Myocyte (in vitro differentiated cells): ENCODE measurements at places on chromosomes 5 and 9.

DNA sequence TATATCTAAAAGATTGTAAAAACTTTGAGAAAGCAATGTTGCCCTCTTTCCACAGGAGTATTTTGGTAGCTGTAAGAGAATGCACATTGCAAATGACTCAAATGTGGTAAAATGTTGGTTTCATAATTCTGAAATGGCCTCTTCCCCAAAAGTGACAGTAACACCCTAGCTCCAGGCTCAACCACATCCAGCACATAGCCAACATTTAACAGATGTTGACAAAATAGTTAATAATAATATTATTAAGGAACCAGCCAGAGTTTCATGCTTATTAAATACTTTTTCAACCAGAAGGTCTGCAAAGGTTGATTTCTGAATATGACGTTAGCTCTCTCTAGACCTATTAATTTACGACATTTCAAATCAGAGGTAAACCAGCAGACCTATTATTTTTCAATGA lies 1.3 kb downstream of the ANXA1 start:
- DNase-seq, result peak; percentile 52

DNA sequence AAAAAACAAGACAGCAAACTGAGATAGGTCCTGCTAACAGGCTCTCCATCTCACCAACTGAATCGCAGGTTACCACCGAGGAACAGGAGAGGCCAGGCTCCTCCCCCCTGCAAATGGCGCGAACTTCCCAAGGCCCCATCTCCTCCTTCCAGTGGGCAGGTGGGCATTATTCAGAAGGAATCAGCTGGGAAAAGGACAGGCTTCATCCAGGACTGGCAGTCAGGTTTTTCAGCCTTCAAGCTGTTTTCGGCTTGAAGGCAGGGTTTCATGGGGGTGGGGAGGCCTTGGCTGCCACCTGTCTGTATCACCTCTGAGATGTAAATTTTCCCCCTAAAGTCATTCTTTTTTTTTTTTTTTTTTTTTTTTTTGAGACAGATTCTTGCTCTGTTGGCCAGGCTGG lies 79.4 kb downstream of the SFXN1 start:
- DNase-seq, result no peak

DNA sequence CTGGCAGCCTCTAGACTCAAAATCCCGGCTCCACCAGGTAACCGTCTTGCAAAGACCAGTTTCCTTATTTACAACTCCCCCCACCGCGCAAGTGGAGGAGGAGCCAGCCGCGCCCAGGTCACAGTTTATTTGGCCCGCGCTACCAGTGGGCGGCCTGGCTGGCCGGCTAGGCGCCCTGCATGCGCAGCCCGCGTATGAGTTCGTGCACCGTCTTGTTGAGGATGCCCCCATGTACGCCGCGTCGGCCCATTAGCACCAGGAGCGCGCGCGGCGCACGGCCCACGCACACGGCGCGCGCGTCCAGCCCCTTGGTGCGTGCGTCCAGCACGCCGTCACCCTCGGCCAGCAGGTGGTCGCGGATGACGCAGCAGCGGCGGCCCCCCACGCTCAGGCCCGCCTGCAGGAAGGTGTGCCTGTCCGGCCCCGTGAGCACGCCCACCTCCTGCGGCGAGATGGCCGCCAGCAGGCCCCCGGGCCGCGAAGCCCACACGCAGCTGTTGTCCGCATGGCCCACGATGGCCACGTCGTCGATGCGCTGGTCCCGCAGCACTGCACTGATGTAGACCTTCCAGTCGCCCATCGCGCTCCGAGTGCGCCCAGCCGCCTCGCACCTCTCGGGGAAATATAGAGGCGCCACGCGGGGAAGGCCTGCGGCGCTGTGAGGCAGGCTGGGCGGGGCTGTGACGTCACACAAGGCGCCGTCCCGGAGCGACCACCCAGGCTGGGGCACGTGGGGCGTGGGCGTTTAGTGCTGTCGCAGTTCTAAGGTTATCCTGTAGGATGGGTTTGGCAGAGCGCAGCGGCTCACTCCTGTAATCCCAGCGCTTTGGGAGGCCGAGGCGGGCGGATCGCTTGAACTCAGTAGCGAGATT lies at the start of gene PFN3:
Gene PFN3 (minus strand): TSS at position 665 of the 872 bp plus-strand sequence. CDS start 85 bp downstream, at position 580.
- no peak for DNase-seq

GRCh38 chr9:131237931-131238401 lies 38.3 kb downstream of the FAM78A start:
- peak; percentile 95 for DNase-seq

- peak; percentile 63 for DNase-seq
Measured at GRCh38 chr5:143174714-143175398, 228.6 kb downstream of the NR3C1 start.

DNA sequence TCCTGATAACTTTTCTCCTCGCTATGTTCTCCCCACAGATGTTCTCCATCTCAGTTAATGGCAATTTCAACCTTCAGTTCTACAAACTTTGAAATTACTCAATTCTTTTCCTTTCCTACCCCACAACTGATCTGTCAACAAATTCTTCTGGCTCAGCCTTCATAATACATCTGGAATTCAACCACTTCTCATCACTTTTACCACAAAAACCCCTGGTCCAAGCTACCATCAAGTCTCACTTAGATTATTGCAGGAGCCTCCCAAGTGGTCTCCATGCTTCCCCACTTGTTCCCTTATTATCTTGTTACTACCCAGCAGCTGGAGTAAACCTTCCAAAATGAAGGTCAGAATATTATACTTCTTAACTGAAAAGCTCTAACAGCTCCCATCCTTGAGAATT lies 110.1 kb downstream of the FBN2 start:
- no peak for DNase-seq
